Putamen (tissue), 1 donor: ENCODE measurements at places on chromosomes 7 and 10.
A peak's percentile ranks its signal among the peaks of the same experiment; 100 is the strongest.

- no peak for DNase-seq
These were observed 47.7 kb downstream of the PIK3AP1 start for GRCh38 chr10:96672481-96673175.

- DNase-seq: no peak
These were observed 42.4 kb downstream of the CRCP start for GRCh38 chr7:66157060-66157459.

DNA sequence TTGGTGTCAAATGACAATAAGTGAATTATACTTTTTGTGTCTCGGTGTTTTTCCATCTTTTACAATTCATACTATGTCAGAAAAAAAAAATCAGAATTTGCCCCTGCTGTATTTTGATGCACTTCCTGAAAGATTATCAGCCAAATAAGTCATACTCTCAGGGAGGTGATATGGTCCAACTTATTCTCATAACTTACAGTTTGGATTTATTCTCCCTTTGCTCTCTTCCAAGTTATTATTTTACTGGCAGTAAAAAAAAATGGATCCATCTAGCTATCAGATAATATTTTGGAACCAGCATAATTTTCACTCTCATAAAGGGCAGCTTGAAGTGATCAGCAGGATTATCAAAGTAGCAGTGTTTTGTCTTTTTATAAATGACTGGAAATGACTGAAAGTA lies 337.1 kb downstream of the BMPER start:
- DNase-seq: no peak

DNA sequence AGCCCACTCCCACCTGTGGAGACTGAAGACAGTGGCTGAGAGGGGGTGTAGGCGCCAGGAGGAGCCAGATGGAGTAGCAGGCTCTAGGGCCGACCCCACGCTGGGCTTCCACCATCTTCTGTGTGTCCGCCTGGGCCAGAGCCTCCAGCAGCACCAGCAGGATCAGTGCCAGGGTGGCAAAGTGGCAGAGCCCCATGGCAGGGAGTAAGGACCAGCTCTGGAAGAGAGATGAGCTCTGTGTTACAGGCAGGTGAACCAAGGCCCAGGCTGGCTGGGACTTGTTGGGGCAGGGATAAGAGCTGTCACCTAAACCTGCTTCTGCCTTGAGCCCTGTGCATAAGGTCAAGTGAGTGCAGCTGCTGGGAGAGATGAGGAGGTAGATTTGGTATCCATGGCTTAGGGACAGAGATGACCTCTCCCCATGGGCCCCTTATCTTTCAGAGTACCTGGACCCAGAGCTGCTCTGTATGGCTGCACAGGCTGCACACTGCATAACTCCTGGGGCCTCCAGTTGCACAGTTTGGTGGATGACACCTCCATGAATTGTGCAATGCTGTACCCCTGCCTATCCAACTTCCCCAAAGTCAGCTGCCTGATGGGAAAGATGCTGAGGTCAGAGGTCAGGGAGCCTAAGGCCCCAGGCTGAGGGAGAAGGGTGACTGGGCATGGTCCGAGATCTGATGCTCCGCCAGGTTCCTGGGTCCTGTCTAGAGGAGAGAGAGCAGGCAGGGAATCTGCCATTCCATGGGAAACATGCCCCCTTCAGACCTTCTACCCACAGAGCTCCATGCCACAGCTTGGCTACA lies 7.4 kb upstream of the SAMD8 start:
- DNase-seq: no peak

GRCh38 chr7:119175911-119176627 lies 951.6 kb downstream of the ANKRD7 start:
- peak; percentile 47 for DNase-seq

GRCh38 chr7:21276471-21277035 lies 151.3 kb upstream of the SP4 start:
- no peak for DNase-seq

- DNase-seq: peak; percentile 16
These were observed 491.7 kb downstream of the CCSER2 start for GRCh38 chr10:84820120-84820519.

DNA sequence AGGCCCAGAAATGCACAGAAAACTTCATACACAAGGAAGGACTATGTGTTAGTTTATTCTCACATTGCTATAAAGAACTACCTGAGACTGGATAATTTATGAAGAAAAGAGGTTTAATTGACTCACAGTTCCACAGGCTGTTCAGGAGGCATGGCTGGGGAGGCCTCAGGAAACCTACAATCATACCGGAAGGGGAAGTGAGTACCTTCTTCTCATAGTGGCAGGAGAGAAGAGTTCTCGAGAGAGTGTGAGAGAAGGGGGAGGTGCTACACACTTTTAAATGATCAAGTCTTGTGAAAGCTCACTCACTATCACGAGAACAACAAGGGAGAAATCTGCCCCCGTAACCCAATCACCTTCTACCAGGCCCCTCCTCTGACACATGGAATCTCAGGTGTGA lies 16.8 kb upstream of the RAMP3 start:
- no peak for DNase-seq

- DNase-seq: peak; percentile 60
These were observed 140.5 kb upstream of the SH2B2 start for GRCh38 chr7:102146122-102146521.

DNA sequence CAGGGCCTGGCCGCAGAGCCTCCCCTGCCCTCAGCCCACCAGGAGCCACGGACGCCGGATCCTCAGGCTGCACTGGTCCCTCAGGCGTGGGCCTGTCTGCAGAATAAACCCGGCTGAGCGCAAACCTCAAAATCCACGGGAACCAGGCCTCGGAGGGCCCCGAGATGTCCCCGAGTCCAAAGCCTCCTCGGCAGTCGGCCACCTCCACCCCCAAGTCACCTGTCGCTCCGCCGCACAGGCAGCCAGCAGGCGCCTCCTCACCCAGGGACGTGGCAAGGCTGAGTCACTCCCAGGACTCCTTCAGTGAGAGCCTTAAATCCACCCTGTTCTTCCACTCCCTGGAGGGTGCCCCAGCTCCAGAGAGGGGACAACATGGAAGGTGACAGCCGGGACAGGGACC lies 33.2 kb downstream of the STK32C start:
- peak; percentile 39 for DNase-seq

DNA sequence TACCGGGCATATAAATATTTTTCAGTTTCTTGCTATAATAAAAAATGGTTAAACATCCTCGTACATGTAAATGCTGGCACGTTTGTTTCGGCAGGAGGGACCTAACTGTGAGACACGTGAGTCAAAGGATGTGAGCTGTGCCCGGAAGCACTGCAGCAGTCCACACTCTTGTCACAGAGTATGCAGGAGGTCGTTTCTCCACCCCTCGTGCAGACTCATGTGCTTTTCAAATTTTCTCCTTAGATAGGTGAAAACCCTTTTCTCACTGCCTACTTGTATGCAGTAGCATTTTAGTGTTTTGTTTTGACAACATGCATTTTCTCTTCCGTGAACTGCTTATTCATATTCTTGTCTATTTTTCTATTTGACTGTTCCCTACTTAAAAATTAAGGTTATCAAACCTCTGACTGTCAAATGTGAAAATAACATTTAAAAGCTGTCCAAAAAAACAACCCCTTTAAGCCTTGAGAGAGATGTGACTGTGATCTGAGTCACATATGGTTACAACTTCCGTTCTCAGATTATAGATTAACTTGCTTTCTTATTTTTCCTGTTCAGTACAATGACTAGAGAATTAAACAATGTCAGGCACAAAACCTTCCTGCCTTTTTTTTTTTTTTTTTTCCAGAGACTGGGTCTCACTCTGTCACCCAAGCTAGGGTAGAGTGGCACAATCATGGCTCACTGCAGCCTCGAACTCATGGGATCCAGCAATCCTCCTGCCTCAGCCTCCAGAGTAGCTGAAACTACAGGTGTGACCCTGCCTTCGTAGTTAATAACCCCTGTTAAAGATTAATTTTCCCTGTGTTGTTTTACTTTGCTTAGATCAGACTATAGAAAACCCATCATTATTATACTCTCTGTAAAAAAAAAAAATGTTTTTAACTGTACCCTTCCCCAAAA lies 45.1 kb downstream of the DPY19L1 start:
- no peak for DNase-seq

- DNase-seq: no peak
These were observed 2.1 kb downstream of the NDUFA5 start for GRCh38 chr7:123555484-123555883.

GRCh38 chr10:124939290-124939689 lies 2.6 kb upstream of the ZRANB1 start:
- no peak for DNase-seq

DNA sequence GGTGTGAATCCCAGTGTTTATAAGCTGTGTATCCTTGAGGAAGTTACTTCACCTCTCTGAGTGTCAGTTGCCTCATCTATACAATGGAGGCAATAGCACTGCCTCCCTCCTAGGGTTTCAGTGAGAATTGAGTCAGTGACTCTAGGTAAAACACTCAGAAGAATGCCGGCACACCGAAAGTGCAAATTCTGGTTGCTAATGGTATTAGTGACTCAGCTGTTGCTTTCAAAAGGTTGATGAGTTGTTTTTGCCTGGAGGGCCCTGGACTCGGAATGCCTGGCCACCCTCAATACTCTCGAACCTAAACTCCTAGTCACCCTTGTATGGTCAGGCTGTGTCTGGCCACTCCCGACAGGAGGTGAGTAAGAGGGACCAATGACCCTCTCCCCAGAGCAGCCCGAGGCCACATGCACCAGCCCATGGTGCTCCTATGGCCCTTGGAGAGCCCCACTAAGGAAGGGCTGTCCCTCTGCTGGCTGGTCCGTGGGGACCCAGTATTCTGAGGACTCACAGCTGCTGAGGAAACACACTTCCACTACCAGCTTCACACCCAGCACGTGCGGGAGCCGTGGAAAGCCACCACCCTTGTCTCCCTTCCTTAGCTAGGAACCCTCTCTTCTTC lies 60.2 kb downstream of the CALML3 start:
- no peak for DNase-seq

- no peak for DNase-seq
These were observed 5.7 kb downstream of the RARRES2 start for GRCh38 chr7:150335774-150336112.

DNA sequence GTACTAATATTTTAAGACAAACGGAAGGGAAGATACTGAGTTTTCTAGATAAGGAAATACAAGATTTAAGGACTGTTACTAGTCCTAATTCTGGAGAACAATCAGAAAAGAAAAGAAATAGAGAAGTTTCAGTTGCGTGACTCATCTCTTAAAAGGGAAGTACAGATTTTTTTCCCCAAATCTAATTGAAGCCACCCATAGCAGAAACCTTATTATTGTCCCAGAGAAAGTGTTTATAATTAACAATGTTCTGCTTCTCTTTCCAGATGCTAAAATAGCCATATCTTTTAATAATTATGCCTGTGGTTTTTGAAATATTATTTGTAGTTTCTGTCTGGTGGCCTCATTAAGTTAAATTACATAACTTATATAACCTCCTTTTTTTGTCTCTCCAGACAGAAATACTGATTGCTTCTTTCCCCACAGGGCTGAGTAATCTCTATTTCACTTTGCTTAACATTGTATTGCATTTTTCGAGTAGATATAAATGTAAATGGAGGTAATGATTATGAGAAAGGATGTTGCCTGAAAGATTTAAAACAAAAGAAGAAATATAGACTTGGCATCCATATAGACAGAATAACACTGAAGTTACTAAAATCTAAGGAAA lies 240.7 kb upstream of the MBL2 start:
- no peak for DNase-seq

DNA sequence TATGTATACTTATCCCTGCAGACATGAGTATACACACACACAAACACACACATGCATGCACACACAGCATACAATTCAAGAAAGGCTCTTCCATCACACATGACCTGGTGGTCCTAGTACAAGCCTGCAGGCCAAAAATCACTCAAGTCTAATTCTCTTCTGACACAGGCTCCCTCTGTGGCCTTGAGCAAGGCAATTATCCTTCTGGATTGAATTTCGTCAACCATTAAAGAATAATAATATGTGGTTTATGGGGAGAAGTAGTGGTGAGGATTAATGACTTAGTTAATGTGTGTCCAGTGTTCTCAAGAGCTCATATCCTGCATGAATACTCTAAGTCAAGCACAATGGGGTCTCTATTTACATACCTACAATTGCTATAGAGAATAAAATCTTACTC lies 161.8 kb upstream of the KIAA1217 start:
- no peak for DNase-seq

- DNase-seq: no peak
These were observed 6.6 kb upstream of the EBF3 start for GRCh38 chr10:129970465-129971364.

DNA sequence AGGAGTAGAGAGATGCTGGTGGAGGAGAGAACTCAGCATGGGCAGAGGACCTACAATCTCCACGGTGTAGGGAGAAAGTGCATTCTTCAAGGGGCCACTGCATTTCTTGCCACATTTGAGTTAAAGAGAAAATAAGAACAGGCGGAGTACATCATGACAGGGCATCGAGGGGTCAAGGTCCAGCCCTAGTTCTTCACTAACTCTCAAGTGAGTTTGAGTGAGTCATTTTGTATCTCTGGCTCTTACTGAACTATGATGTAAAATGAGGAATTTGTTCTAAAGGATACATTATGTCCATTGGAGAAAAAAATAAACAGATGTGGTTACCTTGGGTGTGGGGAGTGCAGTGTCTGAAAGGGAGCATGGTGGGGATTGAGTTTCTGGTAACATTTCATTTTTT lies 182.9 kb downstream of the XPNPEP1 start:
- no peak for DNase-seq

DNA sequence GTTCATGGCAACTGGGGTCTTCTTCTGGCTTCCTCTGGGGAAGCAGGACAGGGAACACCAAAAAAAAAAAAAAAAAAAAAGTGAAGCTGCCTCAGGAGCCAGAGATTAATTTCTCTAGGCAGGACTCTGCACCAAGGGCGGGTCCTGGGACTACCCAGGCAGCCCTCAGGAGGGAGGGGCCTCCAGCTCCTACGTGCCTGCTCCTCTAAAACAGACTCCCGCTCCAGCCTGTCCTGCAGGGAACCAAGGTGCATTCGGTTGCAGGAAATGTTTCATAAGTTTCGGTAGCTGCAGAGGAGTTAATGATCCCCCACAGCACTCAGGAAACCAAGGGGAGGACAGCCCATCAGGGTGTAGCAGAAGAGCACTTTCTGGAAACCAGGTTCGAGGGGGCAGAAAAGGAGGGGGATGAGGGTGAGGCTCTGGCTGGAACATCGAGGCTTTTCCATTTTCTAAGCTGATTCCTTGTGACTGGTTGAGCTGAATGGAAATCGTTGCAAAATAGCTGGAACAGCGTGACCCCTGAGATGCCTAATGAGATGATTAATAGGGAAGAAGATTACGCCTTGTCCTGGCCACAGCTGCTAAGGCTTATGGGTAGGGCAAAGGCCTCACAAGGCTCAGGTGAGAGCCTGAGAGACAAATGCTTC lies 84.2 kb downstream of the STRA8 start:
- no peak for DNase-seq

DNA sequence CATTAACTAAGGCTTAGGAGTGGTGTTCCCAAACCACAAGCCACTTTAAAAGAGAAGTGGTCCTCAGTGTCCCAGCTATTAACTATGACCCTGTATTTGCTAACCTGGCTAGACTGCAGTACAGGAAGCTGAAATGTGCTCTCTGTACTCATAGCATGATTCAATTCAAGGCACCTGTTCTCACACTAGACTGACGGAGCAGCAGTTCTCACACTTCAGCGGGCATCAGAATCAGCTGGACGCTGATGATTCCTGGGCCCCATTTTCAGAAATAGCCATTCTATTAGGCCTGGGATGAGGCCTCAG lies 24.5 kb upstream of the MSRB2 start:
- no peak for DNase-seq
